Stimulated activated CD8-positive, alpha-beta memory T cell treated with anti-CD3 and anti-CD28 coated beads, Interleukin-7, amount 100 ng/mL, for 1 hour (primary cell): ENCODE measurements at places on chromosomes 6 and 20.

- DNase-seq, result no peak
Measured at GRCh38 chr6:4258733-4259132, 123.4 kb upstream of the ECI2 start.

DNA sequence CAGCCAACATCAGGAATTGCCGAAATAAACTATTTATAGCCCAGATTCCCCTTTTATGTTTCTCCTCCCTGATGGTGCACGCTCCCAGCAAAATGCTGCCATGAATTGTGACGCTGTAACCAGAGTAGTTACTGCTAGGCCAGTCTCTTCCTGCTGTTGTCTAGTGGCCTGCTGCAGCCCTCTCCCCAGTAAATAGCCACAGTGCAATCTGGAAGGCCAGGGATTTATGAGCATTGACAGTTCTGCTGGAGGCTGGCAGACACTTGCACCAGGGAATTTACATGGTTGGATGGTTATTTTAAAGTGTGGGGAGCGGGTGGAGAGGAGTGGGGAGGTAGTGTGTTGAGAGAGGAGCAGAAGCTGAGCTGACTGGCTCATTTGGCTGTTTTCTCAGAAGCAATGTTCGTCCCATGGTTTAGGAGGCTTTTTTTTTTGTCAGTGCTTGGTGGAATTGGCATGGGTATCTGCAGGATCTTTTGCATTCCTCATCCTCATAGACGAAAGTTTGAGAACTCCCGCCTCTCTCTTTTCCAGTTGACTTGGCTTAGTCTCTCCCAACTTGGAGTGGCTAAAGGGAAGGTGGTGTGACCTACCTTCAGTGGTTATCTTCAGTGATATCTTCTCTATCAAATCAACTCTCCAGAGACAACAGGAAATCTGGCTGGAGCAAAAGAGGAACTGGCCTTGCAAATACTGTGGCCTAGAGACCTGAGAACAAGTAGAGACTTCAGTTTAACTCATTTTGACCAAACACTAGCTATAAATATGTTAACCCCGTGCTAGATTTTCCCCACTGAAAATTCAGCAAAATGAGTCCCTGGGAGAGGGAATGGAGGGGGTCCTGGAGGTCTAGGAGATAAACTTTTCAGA lies 99.3 kb upstream of the VSTM2L start:
- no peak for DNase-seq

GRCh38 chr20:10998476-10998875 lies 324.7 kb upstream of the JAG1 start:
- DNase-seq, result no peak

GRCh38 chr20:54227241-54227640 lies 19.4 kb downstream of the PFDN4 start:
- DNase-seq, result no peak

GRCh38 chr6:9360881-9361280 lies 925.5 kb upstream of the SLC35B3 start:
- DNase-seq, result no peak

DNA sequence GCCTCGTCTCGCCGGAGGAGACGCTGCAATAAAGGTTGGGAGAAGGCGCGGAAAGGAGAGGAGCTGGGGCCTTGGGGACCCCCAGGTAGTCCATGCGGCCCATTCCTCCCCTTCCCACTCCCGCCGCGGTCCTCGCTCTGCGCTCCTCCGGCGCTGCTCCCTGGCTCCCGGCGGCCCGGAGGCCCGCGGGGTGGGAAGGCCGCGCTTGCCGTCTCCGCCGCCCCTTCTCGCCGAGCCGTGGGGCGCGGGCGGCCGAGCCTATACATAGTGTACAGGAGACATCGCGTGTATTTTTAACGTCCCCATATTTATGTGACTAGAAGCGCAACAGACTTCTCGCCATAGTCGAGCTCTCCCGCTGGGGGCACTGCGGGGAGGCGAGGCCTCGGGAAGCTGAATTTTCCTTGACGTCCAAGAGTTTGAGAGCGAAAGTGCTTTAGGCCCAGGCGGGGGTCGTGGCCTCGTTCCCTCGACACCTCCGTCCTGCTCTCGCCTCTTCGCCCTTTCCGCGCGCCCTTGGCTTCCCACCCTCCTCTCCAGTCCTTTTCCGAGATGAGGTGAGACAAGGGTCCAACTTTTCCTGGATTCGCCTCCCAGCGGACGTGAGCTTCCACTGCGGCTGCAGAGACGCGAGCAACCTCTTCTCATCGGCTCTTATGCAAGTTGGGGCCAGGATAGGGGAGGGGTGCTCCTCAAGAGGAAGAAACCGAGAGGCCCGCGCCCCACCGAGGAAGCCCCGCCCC lies 29.0 kb downstream of the SLC12A5 start:
- no peak for DNase-seq

DNA sequence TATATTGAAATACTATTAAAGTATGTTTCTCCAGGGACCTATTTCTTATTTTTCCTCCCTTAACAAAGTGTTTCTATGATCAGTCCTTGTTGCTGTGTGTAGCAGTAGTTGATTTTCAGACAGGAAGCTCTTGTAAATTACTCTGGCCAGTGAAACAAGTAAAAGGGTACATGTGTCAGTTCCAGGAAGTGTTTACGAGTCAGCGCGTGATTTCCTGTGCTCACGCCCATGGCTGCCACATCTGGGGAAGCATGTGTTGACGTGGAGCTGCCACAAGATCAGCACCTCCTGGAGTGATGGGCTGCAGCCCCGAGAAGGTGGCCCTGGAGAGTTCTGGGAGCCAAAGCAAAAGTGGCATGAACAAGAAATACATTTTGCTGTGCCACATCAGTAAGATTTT lies 38.6 kb upstream of the GGTLC1 start:
- DNase-seq, result peak; percentile 43

DNA sequence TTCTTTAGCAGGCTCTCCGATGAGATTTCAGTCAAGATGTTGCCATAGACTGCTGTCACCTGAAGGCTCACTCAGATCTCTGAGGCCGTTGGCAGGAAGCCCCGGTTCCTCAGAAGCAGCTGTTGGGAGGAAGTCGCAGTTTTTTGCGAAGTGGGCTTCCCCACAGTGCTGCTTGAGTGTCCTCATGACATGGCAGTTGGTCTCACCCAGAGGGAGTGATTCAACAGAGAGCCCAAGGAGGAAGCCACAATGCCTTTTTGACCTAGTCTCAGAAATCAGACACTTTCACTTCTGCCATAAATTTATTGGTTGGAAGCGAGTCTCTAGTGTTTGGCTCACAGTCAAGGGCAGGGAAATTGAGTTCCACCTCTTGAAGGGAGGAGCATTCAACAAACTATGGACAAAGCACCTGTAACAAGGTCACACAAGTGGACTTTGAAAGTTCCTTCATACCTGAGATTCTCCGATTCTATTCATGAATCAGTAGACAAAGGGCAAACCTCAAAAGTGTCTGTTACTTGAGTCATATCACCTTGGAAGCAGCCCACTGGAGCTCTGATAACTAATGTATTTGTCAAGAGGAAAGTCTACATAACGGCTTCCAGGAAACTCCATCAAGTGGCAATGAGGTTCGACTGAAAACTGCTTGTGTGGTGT lies 208.3 kb downstream of the TASP1 start:
- DNase-seq, result no peak

GRCh38 chr20:17650301-17651128 lies 31.5 kb downstream of the RRBP1 start:
- no peak for DNase-seq

DNA sequence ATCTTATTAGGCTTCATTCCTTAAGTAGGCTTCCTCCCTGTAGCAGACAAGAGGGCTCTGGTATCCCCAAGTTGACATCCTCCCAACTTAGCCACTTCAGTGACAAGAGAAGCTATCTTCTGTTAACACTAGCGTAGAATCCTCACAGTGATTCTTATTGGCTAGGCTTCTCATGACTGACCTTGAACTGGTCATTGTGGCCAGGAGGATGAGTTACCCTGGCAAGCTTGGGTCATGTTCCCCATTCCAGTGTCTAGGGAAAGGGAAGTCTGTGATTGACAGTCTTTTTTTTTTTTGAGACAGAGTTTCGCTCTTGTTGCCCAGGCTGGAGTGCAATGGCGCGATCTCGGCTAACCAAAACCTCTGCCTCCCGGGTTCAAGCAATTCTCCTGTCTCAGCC lies 7.1 kb downstream of the CDKAL1 start:
- no peak for DNase-seq

- no peak for DNase-seq
Measured at GRCh38 chr6:54262971-54263370, 45.3 kb upstream of the TINAG start.

DNA sequence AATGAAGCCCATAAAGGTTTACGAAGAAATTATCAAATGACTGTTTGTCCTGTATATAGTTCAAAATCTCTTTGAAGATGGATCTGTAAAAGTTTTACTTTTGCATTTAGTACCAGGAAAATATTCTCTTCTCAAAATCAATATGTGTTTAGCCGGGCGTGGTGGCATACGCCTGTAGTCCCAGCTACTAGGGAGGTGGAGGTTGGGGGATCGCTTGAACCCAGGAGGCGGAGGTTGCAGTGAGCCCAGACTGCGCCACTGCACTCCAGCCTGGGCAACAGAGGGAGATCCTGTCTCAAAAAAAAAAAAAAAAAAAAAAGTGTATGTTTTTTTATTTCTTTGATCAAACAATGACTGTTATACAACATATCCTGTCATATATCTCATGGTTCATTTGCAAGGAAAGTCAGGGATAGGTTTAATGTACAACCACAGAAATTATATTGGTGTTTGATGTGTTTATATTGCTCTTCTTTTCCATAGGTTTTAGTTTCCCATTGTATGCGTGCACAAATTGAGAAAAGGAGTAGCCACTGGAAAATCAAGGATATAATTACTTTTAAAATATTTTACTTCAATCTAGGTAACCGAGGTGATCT lies 40.1 kb downstream of the SOX4 start:
- DNase-seq, result no peak

- DNase-seq, result no peak
Measured at GRCh38 chr6:44665143-44665542, 277.6 kb downstream of the CDC5L start.

DNA sequence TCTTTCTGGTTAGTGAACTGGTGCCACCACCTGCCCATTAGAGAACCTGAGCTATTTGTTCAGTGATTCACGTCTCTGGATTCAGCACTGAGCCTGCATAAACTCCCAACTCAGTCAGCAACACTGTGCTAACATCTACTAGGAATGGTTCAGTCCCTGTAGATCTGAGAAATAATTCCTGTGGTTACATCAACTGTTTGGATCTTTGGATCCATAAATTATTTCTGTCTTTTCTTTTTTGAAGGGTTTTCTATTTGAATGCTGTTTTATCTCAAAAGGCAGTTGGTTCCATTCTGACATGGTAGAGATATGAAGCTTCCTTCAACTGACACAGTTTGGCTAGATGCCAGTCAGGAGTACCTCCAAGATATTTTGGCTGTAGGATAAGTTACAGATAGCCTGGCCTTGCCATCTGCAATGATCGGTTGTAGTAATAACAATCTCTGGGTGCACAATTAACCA lies 125.9 kb downstream of the TRMT11 start:
- DNase-seq, result no peak

DNA sequence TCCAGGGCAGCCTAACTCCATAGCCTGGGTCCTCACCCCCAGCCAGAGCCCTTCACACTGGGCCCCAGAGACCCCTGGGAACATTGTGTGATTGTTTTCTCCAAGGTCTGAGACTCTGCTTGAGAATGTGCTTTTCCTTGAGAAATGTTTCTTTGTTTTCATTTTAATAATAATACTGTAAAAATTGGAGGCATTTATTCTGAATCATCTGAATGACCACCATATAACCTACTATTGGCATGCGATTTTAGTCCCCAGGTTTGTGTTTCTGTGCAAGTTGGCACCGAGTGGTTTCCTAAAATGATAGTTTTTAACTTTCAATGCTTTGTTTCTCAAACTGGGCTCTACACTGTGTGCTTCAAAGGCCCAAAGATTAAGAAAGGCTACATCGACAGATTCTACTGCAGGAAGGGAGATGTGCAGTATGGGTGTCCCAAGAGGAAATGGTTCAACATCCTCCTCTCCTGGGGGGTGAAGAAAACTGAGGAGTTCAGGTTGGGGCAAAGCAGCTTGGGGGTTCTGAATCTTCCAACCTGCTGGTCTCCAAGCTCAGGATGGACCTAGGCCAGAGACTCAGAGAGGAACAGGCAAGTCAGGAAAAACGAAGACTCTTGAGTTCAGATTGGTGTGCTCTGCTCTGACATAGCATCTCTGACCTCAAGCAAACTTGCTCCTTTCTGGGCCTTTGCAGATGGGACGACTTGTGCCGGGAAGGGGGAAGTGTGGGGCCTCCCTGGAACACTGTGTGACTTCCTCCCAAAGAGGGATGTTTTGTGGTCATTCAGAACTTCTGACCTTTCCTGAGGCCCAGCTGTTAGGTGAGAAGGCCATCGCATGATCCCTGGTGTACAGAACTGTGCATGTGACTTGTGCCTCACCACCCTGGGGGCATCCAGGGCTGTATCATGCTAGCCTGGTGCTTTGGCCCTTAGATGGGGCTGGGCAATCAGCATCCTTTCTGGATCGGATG lies 31.0 kb downstream of the DAAM2 start:
- DNase-seq, result no peak

GRCh38 chr20:2507875-2508630 lies 662 bp downstream of the ZNF343 start:
- DNase-seq, result no peak
